Activated naive CD4-positive, alpha-beta T cell treated with anti-CD3 and anti-CD28 coated beads, Interleukin-2, amount 50 U/mL, for 72 hours (primary cell): ENCODE measurements at places on chromosomes 7 and 10.

GRCh38 chr7:37825038-37825437 is 23.4 kb upstream of the NME8 start:
- no peak for DNase-seq

- DNase-seq = no peak
These were observed 531.1 kb downstream of the LRMDA start for GRCh38 chr10:75962395-75963061.

DNA sequence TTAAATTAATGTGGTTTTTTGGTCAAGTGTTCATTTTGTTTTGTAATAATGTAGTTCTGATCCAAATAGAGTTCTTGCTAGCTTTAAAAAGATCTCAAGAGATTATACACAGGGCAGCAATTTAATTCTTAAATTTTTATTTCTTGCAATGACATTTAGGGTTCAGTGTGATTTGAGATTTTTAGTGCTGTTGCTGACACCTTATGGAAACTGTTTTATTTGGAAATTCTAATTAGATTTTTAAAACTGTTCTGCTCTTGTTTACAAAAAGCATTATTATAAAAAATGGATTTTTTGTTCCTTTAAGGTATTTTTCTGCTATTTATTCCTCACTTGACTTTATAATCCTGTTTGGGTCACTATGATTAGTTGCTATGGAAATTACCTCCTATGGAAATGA is 72.1 kb downstream of the RTKN2 start:
- DNase-seq = no peak

- no peak for DNase-seq
These were observed 170.4 kb downstream of the DKK1 start for GRCh38 chr10:52484206-52485065.

DNA sequence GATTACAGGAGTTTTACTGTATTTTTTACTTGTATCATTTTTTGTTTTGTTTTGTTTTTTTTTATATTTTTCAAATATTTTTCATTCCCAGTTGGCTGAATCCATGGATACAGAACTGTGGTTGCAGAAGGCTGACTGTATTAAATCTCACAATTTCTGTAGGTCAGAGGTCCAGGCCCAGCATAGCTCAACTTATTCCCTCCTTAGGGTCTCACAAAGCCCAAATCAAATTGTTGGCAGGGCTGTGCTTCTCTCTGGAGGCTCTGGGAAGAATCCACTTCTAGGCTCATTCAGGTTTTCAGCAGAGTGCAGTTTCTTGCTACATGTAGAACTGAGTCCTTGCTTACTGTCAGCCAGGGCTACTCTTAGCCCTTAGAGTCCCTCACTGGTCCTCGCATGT is 22.6 kb downstream of the TSPAN14 start:
- DNase-seq = no peak

DNA sequence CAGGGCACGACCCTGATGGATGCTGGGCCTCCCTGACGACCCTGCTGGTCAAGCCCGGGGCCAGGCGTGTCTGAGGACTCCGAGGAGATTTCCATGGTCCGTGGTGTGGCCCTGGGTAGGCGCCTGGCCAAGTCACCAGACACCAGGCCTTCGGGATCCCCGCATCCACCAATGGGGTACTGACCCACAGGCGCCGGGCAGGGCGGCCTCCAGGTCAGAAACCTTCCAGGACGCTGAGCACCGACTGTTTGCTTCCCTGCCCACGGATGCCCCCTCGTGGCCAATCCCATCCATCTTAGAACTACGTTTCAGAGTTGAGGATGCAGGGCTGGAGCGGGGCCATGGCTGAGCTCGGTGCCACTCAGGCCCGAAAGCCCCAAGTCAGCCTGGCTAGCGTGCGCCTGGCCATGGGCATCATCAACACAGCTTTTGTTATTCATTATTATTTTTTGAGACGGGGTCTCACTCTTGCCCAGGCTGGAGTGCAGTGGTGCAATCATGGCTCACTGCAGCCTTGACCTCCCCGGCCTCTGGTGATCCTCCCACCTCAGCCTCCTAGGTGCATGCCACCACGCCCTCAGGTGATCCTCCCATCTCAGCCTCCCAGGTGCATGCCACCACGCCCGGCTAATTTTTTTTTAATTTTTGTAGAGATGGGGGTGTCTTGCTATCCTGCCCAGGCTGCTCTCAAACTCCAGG is 7.1 kb upstream of the AMZ1 start:
- DNase-seq = peak; percentile 45

DNA sequence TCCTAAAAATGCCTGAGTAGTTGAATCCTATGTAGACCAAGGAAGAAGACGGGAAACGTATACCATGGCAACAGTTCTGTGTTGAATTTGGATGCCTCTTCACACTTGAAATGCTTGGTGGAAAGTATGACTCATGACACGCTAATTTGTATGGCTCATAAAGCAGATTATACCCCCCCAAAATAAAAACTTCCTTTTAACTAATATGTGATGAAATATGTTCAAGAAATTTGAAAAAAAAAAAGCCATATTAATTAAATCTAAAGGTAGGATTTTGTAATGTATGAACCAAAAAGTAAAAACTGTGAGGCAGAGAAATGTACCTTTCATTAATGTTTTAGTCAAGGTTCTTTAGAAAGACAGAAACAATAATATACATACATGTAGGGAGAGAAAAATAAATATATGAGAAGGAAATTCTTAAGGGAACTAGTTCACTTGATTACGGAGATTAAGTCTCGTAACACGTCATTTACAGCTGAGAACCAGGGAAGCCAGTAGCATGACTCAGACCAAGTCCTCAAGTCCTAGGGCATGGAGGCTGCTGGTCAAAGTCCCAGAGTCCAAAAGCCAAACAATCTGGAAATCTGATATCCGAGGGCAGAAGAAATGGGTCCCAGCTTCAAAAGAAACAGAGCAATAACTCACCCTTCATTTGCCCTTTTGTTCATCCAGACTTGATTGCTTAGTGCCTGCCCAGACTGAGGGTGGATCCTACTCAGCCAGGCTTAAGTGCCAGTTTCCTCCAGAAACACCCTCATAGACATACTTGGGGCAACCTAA is 485.1 kb downstream of the SEMA3D start:
- DNase-seq = no peak

GRCh38 chr7:106064771-106065574 is 47.1 kb downstream of the SYPL1 start:
- no peak for DNase-seq

GRCh38 chr10:43124574-43125273 is 13.5 kb upstream of the CSGALNACT2 start:
- no peak for DNase-seq

DNA sequence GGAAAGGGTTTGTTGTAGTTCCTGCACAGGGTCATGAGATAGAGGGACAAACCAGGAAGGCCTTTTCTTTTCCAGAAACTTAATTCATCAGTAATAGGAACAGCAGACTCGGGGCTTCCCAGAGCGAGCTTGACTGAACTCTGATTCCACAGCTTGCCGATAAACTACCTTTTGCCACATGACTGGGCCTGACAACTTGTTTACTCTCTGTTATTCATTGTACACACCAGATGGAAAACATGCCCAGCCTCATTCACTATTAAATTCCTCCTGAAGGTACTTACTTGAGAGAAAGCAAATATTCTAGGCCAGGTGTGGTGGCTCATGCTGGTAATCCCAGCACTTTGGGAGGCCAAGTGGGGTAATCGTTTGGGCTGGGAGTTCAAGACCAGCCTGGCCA is 77.1 kb upstream of the FGFR2 start:
- DNase-seq = no peak

DNA sequence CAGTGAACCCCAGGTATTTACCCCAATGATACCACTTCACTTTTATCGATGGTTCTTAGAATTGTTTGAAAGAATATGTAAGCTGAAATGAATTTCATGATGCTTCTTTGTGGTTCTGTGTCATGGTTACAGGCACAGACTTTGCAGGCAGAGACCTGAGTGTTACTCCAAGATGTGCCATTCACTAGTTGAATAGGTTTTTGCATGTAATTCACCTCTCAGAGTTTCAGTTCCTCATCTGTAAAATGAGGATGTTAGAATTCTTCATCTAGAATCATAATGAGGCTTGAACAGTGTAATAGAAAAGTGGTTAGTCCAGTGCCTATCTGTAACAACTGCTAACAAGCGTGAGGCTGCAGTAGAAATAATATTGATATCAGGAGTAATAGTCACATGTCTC is 54.6 kb downstream of the VSTM2A start:
- no peak for DNase-seq

DNA sequence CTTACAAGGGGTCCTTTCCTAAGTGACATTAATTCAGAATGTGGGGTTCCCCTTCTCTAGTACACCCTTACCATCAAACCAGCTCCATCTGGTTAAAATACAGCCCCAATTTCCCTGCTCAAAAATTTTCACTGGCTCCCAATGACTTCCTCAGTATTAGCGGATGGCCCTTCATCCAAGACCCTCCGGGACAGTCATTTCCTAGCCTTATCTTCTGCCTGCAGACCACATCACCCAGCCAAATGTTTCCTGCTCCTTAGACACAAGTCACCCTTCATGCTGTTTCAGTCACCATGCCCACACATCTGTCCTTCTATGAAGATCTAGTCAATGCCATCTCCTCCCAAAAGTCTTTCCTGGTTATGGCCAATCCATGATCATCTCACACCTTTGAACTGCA is 45.2 kb downstream of the PARD3 start:
- no peak for DNase-seq

GRCh38 chr10:123913688-123914268 is 22.2 kb upstream of the CPXM2 start:
- no peak for DNase-seq

- DNase-seq = no peak
These were observed 45.1 kb downstream of the ZMIZ1 start for GRCh38 chr10:79113827-79114226.

- DNase-seq = no peak
These were observed 61.1 kb downstream of the RNF133 start for GRCh38 chr7:122637784-122638183.

GRCh38 chr10:103816431-103816830 is 38.9 kb downstream of the SH3PXD2A start:
- no peak for DNase-seq

DNA sequence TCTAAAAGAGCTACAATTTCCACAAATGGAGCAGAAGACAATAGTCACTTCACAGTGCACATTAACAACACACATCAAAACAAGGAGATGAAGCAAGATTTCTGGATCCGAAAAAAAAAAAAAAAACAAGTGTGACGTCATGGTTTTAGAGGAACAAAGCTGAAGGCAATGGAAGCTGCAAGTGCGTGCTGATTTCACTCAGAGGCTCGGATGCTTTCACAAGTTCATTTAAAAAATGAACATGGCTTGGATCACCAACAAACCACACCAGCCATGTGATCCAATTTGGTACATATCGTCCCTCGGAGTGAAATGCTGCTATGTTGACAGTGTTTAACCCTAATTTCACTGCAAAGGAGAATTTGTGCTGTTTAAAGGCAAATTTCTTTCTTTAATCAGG is 337.0 kb upstream of the PRKCQ start:
- DNase-seq = no peak

- DNase-seq = no peak
These were observed 112.8 kb upstream of the AHR start for GRCh38 chr7:17185690-17186070.

GRCh38 chr10:46317889-46318288 is 31.1 kb downstream of the ANTXRL start:
- no peak for DNase-seq

- no peak for DNase-seq
These were observed 9.1 kb downstream of the USP6NL start for GRCh38 chr10:11602358-11602757.

- DNase-seq = no peak
These were observed 56.4 kb downstream of the TLL2 start for GRCh38 chr10:96457341-96457740.

DNA sequence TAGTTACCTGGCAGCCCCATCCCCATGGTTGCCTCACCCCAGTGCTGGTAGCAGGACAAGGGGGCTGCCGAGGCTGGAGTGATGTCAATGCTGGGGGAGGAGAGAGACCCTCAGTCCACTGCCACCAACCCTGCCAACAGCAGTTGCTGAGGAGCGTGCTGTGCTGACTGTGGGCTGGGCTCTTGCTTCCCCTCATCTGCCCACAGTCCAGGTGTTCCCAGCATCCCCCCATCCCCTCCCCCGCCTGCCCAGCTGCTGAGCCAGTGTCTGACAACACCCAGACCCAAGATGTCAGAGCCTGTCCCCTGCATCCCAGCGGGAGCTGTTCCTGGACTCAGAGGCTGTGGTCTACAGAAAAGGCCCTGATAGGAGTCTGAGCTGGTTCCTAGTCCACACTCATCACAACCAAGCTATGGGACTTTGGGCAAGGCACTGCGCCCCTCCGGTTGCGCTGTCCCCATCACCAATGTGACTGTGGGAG is 14.6 kb upstream of the PSAP start:
- no peak for DNase-seq

- DNase-seq = no peak
These were observed 95.7 kb downstream of the BICC1 start for GRCh38 chr10:58608351-58608750.

- no peak for DNase-seq
These were observed 263.9 kb downstream of the ETV1 start for GRCh38 chr7:13725591-13725990.

DNA sequence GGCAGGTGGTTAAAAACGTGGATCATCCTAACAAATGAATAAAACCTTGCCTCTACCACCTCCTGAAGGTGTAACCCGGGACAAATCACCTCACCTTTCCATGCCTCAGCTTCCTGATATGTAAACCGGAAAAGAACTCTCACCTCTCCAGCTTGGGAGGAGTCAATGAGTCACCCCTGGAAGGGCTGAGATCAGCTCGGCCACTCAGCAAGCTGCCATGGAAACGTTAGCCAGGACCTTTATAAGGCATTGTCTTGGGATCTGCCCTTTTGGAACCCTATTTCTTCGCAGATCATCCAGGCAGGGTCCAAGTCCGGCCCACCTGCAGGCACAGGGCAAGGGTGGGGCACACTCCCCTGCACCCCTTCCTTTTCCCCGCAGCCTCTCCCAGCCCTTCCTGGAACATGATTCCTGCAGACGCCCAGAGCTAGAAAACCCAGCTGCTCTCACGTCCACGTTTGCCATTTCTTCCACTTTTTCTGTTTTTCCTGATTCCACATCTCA is 81.6 kb upstream of the PFKP start:
- no peak for DNase-seq

- DNase-seq = no peak
These were observed 182.9 kb downstream of the PTPN20 start for GRCh38 chr10:47094126-47094525.

GRCh38 chr7:99339595-99339994 is 13.9 kb downstream of the ARPC1A start:
- no peak for DNase-seq

GRCh38 chr10:131653140-131653539 is 247.7 kb upstream of the PPP2R2D start:
- DNase-seq = no peak

- no peak for DNase-seq
These were observed 42.2 kb upstream of the ELN start for GRCh38 chr7:73985737-73986141.

DNA sequence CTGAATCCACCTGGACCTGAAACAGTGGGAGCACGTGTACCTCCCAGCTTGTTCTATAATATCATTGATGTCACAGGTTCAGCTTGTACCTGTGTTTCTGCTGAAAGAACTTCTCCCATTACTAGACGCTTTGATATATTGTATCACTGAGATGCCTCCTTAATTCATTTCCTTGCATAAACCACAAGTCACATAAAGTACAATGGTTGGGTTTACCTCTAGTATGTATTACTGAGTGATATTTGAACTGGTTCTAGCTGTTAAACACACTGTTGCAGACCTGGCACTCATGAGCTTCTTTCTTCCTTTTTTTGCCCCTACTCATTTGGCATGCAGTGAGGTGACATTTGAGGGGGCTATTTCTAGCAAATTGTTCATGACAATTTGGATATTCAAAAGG is 106.6 kb upstream of the KLF14 start:
- no peak for DNase-seq

- no peak for DNase-seq
These were observed 168.9 kb downstream of the CDK14 start for GRCh38 chr7:90764848-90765570.
